LoVo (cell line): ENCODE measurements at places on chromosomes 11 and 22.

DNA sequence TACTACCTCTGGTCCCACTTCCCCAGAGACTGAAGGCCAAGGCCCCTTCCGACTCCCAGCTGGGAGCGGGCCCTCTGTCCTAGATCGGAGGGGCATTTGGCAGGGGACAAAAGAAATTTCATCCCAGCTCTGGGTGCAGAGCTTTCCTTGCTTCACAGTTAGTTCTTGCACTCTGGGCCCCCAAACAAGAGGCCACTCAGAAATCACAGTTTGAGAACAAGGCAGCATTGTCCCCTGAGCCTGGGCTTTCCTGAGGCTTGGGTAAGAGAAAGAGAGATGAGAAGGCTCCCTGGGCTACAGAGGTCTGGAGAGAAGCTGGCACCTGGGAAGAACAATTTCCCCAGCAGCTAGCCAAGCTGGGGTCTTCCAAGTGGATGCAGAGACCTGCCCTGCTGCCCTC lies 71.8 kb upstream of the NCAM1 start:
- no peak for DNase-seq

- DNase-seq = no peak
Observed at GRCh38 chr22:38707984-38708383, 2.2 kb downstream of the GTPBP1 start.

- DNase-seq = no peak
Observed at GRCh38 chr11:27228232-27228905, 134.6 kb downstream of the CCDC34 start.

- no peak for DNase-seq
Observed at GRCh38 chr22:42430528-42431125, 1.6 kb downstream of the NFAM1 start.

- no peak for DNase-seq
Observed at GRCh38 chr11:87894961-87895360, 280.3 kb downstream of the RAB38 start.

GRCh38 chr11:64864473-64865285 lies 13.7 kb downstream of the EHD1 start:
- no peak for DNase-seq

DNA sequence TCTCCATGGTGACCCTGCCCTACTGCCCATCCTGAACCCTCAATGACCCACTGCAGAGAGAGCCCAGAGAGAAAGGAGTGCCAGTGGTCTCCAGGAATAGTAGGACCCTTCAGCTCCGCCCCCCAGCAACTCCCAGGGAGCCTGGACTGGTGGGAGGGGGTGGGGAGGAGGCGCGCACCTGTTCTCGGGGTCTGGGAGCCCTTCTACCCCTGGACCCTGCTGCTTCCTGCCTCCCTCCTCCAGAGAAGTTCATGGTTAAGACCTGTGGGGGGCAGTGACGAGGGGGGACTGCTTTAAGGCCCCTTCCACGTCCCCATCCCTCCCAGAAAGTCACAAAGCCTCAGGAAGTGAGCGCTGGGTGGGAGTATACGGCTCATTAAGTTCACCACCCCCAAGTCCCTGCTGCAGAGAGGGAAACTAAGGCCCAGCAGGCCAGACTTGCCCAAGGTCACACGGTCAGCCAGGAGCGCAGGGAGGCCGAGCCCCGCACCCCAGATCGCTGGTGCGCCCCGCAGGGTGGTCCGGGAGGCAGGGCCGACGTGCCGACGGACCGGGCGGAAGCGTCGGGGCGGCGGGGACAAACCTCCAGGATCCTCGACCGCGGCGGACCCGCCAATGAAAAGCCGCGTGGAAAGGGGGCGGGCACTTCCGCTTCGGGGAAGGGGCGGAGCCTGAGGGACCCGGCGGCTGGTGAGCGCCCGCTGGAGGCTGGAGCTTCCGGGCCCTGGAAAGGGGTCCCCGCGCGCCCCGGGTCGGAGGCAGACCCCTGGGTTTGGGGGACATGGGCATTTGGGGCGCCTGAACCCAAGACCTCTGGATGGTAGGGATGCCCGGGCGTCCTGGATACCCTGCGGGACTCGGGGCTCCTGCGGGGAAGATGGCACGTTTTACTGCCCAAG lies at the start of the genes NUDT22 and TRPT1:
TSS of gene NUDT22 (plus strand) at position 667 of the 899 bp plus-strand sequence. CDS start 379 bp downstream, outside the sequence.
TSS of gene TRPT1 (minus strand) at position 579 of the 899 bp plus-strand sequence. CDS start at position 253, 326 bp downstream.
- peak; percentile 88 for DNase-seq

DNA sequence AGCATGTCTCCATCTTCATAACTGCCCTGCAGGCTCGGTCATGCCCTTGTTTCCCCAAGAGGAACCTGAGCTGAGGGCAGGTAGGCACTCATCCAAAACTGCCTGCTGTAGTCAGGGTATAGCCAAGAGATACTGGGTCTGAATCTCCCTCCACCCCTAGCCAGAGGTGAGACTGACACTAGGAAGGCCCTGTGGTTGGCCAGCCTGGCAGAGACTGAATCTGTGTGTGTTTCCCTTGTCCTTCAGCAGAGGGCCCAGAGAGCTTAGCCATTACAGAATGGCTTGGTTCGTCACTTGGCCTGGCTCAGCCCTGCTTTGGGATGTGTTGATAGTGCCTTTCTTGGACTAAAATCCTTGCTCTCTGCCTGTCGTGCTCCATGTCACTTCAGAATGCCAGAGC lies 79.3 kb upstream of the SUSD2 start:
- no peak for DNase-seq

DNA sequence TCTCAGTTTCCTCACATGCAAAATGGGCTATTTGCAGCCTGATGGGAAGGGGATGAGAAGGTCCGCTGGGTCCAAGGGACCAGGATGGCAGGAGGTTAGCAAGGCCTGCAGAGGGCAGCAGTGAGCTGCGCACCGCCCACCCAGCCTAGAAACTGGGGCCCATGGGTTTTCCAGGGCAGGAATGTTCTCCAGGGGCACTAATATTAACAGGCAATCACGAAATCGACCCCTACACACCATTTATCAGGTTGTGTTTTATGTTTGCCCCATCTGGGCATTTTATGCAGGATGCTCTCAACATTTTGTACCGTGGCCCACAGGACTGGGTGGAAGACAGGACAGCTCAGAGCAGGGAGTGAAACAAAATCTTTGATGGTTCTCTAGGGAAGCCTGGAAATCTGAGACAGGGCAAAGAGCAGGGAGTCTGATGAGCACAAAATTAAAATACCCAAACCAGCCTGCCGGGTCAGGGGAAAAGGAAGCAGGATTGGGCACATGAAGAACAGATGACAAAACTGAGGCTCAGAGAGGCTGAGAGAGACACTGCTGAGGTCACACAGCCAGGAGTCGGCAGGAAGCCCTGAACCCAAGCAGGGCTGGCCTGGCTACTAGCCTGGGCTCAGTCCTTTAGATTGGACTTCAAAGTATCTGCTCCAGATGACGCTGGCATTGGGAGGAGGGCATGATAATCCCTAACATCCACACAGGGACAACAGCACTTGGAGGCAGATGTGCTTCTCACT lies 1.6 kb upstream of the BCR start:
- DNase-seq = peak; percentile 53

DNA sequence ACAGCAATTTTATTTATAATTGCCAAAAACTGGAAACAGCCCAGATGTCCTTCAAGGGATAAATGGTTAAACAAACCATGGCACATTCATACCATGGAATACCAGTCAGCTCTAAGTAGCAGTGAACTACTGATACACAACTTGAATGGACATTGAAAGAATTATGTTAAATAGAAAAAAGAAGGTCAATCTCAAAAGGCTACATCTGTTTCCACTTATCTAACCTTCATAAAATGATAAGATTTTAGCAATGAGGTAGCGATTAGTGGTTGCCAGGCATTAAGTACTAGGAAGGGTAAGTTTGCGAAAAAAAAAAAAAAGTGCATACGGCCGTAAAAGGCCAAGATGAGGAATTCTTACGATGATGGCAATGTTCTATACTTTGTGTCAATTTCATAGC lies 738.7 kb upstream of the ANO3 start:
- DNase-seq = no peak

DNA sequence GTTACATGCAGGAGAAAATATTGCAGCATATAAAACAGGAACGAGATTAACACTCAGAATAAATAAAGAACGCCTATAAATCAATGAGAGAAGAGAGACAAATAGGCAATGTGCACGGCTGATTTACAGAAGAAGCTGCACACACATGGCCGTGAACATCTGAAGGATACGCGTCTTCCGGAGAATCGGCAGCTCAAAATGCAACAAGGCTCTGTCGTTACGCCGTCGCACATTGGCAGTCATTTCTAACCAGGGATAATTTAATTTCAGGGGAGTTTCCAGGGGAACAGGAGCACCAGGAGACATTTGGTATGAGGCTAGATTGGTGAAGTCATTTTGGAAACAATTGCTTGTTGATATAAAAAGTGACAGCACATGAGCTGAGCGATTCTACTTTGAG lies 745.2 kb downstream of the BRD1 start:
- DNase-seq = no peak

- DNase-seq = peak; percentile 28
Observed at GRCh38 chr11:128342511-128343134, 244.7 kb downstream of the ETS1 start.

GRCh38 chr11:77547863-77548551 lies 41.7 kb upstream of the AQP11 start:
- peak; percentile 75 for DNase-seq

DNA sequence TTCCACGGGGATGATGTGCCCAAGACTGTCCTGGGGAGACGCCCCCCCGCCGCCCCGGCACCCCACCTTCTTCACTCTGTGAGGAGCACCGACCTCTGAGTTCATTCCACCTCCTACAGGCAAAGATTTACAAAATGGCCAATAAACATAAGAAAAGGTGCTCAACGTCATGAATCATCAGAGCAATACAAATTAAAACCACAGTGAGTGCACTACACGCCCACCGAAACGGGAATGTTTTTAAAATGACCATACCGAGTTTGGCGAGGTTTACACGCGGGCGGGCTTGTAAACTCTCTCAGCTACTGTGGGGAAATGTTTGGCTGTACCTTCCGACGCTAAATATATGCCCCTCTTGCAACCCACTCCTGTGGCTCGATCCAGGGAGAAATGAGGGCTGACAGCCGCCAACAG lies 7.9 kb downstream of the NPTXR start:
- peak; percentile 54 for DNase-seq

DNA sequence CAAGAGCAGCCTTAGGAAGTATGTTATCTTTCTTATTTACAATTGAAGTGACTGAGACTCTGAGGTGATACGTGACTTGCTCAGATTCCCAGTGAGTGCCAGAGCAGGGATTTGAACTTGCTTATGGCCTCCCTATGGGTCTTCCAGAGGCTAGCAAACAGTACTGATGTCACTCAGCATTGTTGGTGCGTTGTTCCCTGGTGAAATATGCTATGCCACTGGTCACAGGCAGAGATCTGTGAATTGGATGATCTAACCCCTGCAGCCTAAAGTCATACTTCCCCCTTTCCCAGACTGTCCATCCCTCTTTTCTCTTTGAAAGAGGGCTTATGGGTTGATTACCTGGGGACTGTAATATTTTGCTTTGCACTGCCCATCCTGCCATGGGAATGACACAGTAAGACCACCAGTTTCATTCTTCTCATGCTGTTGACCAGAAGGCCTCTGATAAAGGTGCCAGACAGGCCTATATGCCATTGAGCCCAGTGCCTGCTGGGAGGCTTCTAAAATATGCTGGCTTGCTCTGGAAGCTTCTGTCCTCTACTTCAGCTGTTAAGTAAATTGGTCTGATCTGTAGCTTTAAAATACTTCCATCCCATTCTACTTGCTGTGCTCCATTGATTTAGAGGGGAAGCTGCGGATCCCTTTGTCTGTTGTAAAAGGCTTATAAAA lies 152.2 kb upstream of the E2F8 start:
- no peak for DNase-seq

DNA sequence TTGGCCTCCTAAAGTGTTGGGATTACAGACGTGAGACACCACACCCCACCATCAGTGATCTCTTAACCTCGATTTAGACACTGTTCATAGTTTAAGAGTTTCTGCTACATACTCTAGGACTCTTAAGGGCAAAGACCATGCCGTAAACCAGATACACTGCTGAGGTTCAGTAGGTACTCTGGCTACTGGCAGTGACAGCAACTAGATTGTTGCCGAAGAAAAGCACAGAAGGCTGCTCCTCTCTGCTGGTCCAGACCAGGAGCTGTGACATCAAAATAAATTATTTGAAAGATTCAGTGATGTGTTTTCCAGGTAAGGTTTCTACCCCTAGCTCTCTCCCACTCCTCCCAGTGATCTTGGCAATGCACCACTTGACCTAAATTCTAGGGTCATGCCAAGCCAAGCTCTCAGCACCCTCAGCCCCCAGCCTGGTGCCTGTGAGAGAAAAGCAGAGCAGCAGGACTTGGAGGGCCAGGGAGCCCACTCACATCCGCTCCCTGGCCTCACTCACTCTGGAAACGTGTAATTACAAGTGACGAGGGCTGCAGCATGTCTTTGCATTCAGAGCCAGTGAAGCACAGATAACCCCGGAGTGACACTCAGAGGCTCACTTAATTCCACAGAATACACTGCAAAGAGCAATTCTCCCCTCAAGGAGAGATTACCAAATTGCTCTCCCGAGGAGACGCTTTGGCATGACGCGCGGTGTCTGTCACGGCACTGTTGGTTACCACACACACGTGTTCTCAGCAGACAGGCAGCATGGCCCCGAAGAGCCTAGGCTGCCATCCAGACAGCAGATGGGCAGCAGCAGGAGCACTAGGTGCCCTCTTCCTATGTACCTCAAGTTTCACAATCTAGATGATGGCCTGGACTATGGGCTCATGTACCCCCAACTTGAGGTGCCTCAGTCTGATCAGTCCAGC lies 96.9 kb upstream of the PITPNB start:
- no peak for DNase-seq

- peak; percentile 46 for DNase-seq
Observed at GRCh38 chr22:16917144-16918003, 90.6 kb downstream of the GAB4 start.

DNA sequence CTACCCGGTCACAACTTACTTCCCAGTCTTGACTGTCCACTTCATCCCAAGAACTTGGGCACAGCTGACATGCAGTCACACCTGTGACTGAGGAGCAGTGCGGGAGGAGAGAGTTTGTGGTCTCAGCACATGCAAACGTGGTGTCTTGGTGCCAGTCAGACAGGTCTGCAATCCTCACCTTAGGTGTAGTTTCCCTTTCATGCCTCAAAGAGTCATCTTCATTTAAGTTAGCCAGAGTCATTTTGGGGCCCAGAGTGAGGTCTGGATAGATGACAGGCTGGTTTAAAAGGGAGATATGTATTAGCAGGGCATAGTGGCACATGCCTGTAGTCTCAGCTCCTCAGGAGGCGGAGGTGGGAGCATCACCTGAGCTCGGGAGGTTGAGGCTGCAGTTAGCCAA lies 108.5 kb upstream of the SORL1-AS1 start:
- DNase-seq = no peak

- DNase-seq = no peak
Observed at GRCh38 chr11:87263979-87264378, 226.2 kb downstream of the TMEM135 start.

GRCh38 chr11:106697058-106697457 lies 321.2 kb downstream of the GUCY1A2 start:
- DNase-seq = no peak

GRCh38 chr11:112227471-112227870 lies 1.2 kb downstream of the PTS start:
- DNase-seq = no peak

GRCh38 chr11:70077411-70078094 lies 564 bp upstream of the ANO1 start:
- no peak for DNase-seq

DNA sequence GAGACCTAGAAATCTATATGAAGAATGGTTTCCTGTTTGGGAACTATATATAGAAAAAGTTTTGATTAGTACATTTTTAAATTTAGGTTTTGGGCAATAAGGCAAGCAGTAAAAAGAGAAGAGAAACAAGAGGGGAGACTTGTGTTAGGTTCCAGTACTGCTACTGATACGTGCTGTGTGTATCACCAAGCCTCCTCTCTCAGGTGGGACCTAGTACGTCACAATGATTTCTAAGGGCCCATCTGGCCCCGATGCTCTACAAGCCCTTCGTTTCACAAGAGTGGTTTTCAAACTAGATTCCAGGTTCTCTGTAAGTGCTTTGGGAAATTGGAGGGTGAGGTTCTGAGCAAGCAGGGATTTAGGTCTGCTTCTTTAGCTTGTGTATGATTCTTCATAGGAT lies 39.2 kb downstream of the USP35 start:
- no peak for DNase-seq
